ENCODE measurements at places on chromosomes 3 and 15.
A peak's percentile ranks its signal among the peaks of the same experiment; 100 is the strongest.

DNA sequence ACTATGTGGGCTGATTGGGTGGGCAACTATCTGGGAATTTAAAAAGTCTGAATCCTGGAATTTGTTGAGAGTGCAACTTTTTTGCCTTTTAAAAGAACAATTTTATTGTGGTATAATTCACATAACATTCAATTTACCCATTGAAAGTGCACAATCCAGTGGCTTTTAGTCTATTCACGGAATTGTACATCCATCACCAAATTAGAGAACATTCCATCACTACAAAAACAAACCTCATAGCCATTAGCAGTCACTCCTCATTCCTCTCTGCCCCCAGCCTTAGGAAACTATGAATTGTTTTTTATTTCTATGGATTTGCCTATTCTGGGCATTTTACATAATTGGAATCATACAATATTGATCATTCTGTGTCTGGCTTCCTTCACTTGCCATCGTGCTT is 101.8 kb upstream of the ALDH1A3 start:
- no peak for DNase-seq

GRCh38 chr3:32934150-32934742 is 17.2 kb upstream of the CCR4 start:
- DNase-seq: peak; percentile 3

DNA sequence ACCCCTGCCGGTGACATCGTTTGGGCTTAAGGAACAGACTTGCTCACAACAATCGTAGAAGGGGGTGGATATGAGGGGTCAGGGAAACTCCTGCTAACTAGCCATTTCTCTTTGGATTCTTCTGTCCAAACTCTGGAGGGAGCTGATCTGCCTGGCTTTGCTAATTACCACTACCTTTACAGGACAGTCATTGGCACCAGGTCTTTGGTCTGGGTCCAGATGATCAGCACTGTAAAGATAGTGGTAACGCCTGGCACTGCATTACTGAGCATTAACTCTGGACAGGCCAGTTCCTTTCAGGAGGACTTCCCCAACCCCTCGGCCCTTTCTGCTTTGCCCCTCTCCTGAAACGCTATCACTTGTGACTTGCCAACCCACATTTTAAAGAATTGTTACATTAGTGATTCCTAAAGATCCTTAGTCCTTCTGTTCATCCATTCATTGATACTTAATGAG is 788 bp downstream of the UQCC5 start:
- DNase-seq: no peak

DNA sequence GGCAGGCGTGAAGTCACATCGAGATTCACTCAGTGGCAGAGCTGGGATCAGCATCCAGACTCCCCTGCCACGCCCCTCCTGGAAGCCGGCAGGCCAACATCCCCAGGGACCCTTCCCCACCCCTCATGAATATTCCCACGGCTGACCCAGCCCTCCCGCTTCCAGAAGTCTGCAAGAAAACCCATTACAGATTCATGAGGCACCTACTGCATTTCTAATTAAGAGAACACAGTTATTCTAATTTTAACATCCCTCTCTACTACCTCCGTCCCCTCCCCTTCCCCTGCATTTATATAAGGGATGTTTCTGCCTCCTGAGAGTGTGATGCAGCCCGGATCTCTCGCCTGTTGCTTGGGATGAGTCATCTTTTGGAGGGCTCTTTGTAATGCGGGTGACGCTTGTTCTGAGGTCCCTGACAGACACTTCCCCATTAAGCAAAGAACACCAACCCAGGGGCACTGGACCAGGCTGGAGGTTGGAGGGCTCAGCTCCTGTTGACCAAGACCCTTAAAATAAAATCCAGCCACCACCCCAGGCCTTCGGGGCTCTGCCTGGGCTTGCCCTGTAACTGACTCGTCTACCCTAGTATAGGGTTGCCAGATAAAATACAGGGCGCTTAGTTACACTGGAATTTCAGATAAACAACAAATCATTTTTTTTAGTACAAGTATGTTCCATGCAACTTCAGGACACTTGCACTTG is 118.7 kb downstream of the NUP210 start:
- DNase-seq: no peak

GRCh38 chr3:6439226-6439625 is 421.7 kb upstream of the GRM7 start:
- no peak for DNase-seq

GRCh38 chr3:80734920-80735319 is 967.1 kb upstream of the ROBO1 start:
- DNase-seq: no peak

GRCh38 chr3:146449613-146450012 is 19.7 kb downstream of the PLSCR2 start:
- no peak for DNase-seq

Data from SK-N-MC (cell line).